NCI-H460 (cell line): ENCODE measurements at places on chromosomes 4 and X.

GRCh38 chr4:71426381-71427042, 87.7 kb downstream of the SLC4A4 start:
- DNase-seq, result no peak

GRCh38 chr4:109332926-109333464, 30.5 kb upstream of the COL25A1 start:
- DNase-seq, result no peak

DNA sequence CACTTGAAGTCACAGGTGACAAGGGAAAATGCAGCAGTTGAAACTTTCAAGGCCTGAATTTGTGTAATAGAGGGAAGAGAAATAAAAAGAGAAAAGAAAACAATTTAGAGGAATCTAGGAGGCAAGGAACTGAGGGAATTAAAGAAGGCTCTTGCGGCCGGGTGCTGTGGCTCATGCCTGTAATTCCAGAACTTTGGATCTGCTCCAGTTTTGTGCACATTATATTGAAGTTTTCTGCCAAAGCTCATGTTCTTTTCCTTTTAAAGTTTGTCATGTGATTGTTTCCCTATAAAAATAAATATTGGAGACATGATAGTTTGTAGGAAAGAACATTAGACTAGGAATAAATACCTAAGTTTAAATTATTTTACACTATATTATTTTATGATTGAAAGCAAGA, 433.9 kb upstream of the CPEB2 start:
- no peak for DNase-seq

GRCh38 chrX:110987292-110987691, 108.7 kb upstream of the PAK3 start:
- no peak for DNase-seq
